ENCODE measurements at places on chromosomes 12 and 14.
A peak's percentile ranks its signal among the peaks of the same experiment; 100 is the strongest.

DNA sequence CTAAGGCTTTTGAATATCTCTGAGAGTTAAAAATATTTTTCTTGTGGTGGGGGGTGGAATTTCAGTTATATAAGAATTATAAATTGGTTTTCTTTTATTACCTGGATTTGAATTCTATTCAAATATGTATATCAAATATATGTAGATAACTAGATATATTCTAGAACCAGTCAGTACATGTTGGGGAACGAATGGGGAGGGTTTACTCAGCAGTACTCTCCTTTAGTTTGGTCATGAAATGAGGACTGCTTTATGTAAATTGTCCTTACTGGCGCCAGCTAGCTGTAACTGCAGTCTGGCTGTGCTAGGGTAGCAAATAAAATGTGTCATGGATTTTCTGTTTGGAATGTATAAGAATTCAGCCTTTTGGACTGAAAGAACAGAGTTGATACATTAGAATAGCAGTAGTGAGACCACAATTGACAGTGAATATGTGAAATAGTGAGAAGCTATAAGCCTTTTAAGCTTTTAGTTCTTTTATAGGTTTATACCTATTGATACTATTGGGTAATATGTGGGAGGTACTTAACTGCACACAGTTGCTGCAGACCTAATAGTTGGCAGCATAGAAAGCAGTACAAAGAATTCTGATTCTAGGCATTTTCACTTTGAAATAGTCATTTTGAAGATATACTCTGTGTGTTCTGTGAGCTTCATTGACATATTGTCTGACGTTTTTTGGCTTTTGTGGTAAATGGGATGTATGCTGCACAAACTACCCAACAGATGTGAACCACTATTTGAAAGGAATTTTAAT lies 29.0 kb downstream of the ATF7IP start:
- DNase-seq = peak; percentile 82

GRCh38 chr12:89493670-89494302 lies 30.8 kb downstream of the GALNT4 start:
- no peak for DNase-seq

GRCh38 chr14:34368115-34368970 lies 93.7 kb downstream of the SPTSSA start:
- no peak for DNase-seq

DNA sequence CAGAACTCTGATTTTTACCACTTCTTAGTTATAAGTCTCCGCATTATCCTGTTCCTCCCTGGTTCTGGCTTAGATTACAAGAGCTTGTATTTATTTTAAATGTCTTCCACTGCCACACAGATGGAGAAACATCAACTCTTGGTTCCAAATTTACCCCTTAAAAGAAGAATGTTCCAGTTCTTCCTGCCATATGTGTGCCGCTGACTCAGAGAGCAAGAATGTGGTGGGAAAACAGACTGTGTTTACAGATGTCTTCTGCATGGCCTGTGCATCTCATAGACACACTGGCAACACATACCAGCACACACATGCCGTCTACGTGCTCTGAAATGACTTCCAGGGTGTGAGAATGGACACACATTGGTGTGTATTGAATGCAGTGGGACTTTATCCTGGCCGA lies 383.0 kb downstream of the LRIG3 start:
- no peak for DNase-seq

- DNase-seq = peak; percentile 65
Observed at GRCh38 chr12:3950714-3951320, 77.6 kb upstream of the PARP11 start.

DNA sequence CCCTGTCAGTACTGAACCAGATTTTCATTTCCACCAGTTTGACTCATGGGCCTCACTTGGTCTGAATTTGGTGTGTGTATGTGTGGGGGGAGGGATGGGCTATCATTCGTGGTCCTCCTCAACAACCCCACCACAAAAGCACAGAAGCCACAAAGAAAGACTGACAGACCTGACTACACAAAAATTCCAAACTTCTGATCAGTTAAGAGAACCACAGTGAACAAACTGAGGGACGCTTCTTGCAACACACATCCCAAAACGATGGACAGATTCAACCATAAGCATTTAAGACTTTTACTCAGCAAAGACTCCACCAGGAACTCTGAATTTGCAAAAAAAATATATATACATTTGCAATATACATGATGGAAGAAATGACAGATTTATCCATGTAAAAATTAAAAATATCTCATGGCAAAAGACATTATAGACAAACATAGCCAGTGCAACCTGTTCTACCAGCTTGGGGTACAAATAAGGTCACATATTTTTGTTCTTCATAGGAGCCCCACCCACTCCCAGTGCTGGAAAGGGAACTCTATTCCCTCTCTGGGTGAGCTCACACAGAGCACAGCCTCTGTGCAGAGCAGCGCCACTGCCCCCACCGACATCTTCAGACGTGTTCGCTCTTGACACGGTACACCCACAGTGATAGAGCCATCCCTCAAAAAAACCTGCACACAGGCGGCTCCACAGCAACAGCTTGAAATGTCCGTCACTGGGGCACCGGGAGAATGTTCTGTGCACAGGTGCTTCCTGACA lies 49.7 kb downstream of the JAG2 start:
- DNase-seq = no peak

- no peak for DNase-seq
Observed at GRCh38 chr12:86723326-86723725, 467.1 kb upstream of the MGAT4C start.

DNA sequence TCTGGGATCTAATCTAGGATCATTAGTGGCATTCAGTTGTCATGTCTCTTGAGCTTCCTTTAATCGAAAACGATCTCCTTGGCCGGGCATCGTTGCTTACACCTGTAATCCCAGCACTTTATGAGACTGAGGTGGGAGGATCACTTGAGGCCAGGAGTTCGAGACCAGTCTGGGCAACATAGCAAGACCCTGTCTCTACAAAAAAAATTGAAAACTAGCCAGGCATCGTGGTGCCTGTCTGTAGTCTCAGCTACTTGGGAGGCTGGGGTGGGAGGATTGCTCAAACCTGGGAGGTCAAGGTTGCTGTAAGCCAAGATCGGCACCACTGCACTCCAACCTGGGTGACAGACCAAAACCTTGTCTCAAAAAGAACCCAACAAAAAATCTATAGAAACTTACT lies 9.0 kb downstream of the PUS1 start:
- DNase-seq = no peak

DNA sequence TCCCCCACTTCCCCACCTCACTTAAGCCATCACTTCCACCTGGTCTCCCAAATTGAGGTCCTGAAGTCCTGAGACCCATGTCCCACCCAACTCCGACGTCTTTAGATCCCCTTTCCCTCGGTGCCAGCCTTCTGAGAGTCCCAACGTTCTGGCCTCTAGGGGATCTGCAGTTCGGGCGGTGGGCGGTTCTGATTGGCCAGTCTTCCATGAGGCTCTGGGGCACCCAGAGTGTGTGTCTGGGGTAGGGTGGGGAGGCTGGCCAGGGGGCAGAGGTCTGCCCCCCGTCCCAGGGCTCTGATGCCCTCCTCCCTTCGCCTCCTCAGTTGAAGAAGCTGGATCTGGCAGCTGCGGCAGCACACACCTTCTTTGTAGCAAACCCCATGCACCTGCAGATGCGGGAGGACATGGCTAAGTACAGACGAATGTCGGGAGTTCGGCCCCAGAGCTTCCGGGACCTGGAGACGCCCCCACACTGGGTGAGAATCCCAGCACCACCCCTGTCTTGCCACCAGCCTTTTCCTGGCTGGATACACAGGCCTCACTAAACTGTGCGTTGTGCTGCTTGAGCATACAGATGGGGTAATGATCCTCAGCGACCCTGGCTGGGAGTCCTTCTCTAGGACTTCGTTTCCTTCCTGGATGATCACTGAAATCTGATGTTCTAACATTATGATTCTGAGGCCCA lies 1.5 kb downstream of the P3H3 start:
- no peak for DNase-seq

DNA sequence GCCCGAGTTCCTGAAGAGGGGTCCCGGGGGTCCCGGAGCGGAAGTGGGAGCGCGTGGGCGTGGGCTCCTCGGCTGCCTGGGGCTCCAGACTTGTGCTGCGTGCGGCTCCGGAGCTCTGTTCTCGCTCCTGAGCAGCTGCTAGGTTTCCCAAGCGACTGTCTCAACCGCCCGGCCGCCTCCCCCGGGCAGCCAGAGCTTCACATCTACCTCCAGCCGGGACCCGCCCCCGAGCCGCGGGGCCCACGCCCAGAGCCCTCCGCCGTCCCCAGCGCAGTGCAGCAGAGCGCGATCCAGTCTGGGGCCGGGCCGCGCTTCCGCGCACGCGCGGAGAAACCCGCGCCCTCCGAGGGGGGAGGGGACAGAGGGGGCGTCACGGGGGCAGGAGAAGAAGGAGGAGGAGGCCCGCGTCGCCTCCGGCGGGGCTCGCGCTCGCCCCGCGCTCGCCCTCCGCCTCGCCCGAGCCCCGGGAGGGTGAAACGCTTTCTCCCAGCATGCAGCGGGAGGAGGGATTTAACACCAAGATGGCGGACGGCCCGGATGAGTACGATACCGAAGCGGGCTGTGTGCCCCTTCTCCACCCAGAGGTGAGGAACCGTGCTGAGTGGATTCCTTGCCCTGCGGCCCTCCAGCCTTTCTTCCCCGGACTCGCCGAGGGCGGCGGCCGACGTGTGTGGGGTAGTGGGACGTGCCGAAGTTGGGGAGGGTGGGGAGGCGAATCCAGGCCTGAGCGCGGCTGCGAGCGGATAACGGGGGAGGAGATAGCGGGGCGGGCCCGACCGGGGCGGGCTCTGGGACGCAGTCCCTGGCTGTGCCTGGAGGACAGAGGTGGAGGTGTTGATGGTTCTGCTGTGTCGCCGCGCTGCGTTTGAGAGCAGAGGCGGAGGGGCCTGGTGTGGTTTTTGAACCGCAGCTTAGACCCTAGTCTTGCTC lies at the start of gene ZDHHC17:
Gene ZDHHC17, plus strand, starts transcription at position 370 of the 930 bp plus-strand sequence. Its CDS starts 122 bp downstream, at position 492.
- peak; percentile 95 for DNase-seq

- DNase-seq = no peak
Observed at GRCh38 chr12:78455991-78456390, 408.6 kb upstream of the SYT1 start.

DNA sequence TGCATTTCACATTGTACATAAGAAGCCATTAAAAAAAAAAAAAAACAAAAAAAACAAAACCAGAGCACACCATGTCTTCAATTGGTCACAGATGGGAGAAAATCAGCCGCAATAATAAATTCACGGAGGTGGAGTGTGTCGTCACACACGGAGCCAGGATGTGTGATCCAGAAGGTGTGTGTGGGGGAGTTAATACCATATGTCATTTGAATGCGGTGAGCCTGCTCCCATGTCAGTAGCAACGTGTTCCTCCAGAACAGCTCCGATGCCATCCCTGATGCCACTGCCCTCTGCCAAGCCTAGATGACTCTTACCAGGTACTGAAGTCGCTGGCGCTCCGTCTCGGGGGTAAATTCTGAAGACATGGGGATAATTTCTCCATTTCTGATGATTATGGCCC lies 197.8 kb downstream of the PPM1H start:
- DNase-seq = no peak

DNA sequence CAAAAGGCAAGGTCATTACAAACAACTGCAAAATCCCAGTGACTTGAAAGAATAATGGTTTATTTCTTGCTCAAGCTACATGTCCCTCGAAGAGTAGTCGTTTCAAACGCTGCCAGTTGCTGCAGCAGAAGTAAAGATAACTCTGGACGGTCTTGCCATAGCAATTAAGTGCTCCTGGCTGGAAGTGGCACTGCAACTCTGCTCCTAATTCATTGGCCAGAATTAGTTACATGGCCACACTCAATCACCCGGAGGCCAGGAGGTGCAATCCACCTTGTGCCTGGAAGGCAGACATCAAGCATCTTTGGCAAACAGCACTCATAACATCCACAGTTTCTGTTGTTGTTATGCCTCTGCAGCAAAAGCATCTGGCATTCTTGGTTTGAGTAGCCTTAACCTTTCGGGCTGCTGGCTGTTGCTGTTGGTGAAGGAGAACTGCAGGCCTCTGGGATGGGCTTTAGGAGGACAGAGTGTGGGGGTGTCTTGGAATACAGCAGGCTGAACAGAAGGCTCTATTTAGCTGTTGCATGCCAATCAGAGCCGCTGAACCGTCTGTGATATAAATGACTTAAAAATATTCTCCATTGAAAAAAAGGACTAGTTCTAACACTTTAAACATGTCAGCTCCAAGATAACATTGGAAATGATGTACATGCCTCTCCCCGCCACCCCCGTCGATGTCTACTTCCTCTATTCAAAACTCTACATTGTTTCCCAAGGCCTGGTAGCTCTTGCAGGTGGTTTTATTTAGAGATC lies 123.5 kb upstream of the DYRK2 start:
- no peak for DNase-seq

DNA sequence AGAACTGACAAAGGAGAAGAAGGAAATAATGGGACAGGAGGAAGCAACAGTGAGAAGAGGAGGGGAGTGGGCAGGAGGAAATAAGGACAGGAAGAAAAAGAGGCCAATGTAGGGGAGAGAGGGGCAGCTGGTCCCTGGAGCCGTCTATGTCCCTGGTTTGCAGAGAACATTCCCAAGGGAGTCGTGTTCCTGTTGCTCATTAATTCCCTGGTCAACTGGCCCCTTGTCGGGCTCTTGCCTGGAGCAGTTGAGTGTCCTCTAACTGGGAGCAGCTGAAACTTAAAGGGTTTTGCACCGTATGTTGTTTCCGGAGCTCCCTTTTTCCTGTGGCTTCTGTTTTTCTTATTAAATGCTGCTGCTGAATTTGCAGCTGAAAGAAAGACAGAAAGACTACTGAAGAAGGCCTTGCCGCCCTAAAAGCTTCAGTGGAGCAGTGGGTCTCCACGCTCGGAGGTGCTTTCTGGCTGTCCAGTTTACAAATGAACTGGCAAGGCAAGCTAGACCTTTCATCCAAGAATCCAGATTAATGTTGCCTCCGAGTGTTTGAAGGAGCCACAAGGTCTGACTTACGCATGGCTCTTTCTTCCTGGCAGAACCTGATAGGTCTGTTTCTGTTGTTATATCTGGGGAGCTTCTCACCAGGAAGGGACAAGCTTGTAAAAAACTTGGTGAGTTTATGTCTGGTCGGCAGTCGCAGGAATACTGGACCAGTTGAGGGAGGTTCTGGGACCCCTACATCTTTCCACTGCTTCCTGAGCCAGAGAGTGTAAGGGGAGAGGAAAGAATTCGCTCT lies 146.2 kb upstream of the RFLNA start:
- DNase-seq = no peak

All from CD4-positive, alpha-beta T cell treated with Interleukin-4 for 4 hours (primary cell).